ENCODE measurements at places on chromosomes 5 and 9. TPM values are rescaled to one million over a fixed set of nuclear protein-coding genes. Genes with fewer than 3 reads are reported as not detected.

DNA sequence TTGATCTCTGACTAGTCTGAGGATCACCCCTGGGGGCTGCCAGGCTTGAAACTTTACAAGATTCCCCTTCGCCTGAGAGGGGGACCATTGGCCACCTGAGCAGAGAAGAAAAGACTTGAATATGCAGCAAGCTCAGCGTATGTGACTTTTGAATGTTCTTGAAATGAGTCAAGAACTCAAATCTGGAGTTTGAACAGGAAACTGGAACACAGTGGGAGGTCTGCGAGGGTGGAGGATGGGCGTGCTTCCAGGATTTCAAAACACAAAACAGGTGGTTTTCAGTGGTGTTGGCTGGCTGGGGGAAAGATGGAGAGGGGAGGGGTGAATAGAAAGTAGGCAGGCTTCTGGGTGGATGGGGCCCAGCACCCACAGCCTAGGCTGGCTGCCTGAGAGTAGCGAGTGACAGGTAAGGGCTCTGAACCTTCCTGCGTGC, 40.6 kb downstream of the TMEM174 start:
- DNase-seq = no peak

- no peak for DNase-seq
Observed at GRCh38 chr5:87899721-87900131, 368.9 kb downstream of the TMEM161B start.

DNA sequence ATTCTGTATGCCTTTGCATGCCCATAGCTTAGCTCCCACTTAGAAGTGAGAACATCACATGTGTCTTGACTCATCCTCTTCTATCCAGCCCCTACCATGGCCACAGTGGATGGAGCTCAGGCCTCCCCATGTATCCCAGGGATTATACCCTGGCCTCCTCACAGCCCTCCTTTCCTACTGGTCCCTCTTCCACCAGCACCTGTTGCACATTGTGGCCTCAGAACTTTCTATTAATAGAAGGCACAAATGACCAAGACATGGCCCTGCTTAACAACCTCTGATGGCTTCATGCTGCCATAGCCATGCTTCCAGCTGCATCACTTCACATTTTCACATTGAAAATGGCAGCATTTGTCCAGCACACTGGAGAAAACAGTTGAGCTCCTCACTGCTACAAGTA, 315.4 kb downstream of the CDK5RAP2 start:
- no peak for DNase-seq

DNA sequence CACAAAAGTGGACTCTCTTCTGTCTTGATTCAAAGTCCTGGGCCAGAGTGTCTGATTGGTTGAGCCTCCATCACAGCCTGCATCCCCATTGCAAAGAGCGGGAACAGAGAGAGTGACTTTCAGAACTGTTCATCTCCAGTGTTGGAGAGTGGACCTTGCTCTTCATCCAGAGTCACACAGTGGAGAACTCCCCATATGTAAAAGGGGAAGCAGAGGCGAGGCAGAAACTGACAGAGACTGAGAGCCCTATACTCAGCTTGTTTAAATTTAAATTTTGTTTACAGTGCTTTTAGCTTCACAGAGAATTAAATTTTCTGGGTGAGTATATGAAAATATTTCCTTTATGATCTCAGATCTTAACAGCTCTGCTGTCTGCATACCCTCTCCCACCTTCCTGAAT, 70.0 kb upstream of the SSBP2 start:
- no peak for DNase-seq

CLIC3 gene
- not detected for total RNA-seq

- no peak for DNase-seq
Observed at GRCh38 chr9:109639674-109640579, 140.1 kb upstream of the PALM2AKAP2 start.

GRCh38 chr9:112338561-112338960, 5.1 kb upstream of the PTBP3 start:
- DNase-seq = no peak

GRCh38 chr9:68969538-68969937, 44.4 kb downstream of the PRKACG start:
- DNase-seq = no peak

GABRP gene
- not detected for total RNA-seq

GRCh38 chr5:176732306-176732705, 78.1 kb upstream of the UNC5A start:
- no peak for DNase-seq

DNA sequence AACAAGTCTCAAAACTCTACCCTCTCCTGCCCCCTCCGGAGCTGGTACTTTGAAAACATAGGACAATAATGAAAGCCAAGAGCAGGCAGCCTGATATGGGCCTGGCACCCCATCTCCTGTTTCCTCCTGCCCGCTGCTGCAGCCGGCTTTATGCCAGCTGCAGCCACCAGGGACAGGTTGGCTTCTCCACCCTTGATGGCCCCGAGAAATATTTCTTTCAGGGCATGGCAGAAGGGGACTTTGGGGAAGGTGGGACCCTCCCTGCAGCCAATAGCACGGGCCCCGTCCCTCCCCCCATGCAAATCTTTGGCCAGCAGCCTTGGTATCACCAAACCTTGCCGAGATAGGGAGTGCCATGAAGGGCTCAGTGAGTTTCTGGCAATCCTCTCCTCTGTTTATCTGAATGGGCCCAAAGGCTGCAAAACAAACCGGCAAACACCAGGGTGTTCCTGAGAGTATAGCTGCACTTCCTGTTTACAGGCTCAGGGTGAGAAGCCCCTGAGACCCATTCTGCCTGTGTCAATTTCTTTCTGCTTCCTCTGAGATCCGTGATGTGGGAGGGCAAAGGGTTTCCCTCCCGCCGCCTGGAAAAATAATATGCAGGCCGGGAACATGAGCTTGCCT, 73.4 kb upstream of the BOD1 start:
- no peak for DNase-seq

ARID3C gene
- total RNA-seq = 0.21 TPM

UNC5A gene
- not detected for total RNA-seq

DNA sequence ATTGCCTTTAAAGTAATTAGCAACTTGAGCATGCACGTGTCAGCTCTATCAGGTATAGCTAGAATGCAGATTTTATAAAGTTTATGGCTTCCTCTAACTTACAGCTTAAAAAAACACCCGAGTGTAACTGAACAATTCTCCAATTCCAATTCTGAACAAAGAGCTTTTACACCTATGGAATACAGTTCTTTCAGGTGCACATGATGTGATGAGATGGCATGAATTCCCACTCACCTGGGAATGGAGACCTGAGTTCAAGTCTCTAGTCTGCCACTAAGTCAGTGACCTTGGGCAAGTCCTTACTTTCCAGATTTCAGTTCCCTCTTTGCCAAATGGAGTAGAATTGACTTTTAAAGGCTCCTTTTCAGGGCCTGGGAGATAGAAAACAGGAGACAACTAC, 1.8 kb downstream of the ZFAND5 start:
- no peak for DNase-seq

GRCh38 chr9:68825762-68826472, 120.9 kb downstream of the PIP5K1B start:
- DNase-seq = no peak
